ENCODE measurements at places on chromosomes 5 and 9. TPM values are rescaled to one million over a fixed set of nuclear protein-coding genes. Genes with fewer than 3 reads are reported as not detected.

- DNase-seq = no peak
Measured at GRCh38 chr5:139226131-139226530, 28.0 kb upstream of the SIL1 start.

- no peak for DNase-seq
Measured at GRCh38 chr5:13244151-13244550, 700.3 kb downstream of the DNAH5 start.

- no peak for DNase-seq
Measured at GRCh38 chr5:137296213-137296781, 202.8 kb downstream of the SPOCK1 start.

The SUSD3 gene
- 0.41 TPM for total RNA-seq

The PAIP1 gene
- 221 TPM for total RNA-seq
